ENCODE measurements at places on chromosomes 5 and 9.

DNA sequence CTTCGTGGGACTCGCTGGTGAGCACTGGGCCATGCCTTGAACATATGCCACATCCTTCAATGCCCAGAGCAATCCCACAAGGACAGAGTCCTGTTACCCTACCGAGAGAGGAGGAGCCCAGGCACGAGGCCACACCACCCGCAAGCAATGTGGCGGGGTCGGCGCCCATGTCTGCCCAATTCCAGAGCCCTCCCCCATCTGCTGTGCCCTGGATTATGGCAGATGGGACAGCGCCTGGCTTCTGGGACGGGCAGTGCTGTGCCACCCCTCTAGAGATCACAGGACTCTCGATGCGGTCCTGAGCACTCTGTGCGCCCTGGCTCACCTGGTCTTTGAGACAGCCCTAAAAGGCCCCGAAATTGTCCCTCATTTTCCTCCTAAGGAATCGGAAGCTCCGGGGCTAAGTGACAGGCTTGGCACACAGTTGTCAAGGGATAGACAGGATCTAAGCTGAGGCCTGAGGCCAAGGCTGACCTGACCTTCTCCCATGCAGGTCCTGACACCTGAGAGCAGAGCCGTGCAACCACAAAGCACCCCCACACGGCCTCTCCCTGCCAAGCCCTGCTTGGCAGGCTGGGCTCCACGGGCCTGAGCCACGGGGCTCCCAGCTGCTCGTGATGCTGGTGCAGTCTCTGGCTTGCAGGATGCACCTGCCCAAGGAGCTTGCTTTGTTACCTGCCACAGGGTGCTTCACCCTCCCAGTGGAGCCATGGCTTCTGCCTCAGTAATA lies 48.8 kb downstream of the PRRT1B start:
- no peak for DNase-seq

- no peak for DNase-seq
Observed at GRCh38 chr5:45105491-45105994, 296.8 kb downstream of the MRPS30 start.

DNA sequence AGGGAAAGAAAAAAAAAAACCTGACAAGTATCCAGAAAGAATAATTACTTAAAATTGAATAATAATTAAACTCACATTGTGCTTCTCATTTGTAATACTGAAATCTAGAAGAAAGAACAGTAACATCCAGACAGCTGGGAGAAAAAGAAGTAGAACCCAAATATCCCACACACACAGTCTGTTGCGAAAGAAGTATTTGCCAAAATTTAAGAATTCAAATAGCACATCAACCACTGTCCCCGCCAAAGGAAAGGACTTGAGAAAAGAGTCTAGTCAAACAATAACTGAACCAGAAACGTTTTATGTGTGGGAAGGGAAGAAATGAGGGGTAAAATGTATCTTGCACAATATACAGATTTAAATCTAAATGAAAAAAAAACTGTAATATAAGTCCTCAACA lies 202.8 kb downstream of the MLLT3 start:
- DNase-seq = no peak

GRCh38 chr9:73260506-73260905 lies 108.8 kb downstream of the ANXA1 start:
- no peak for DNase-seq

- DNase-seq = no peak
Observed at GRCh38 chr5:56973473-56973872, 21.6 kb upstream of the MIER3 start.

- no peak for DNase-seq
Observed at GRCh38 chr9:35510754-35511428, 21.0 kb downstream of the RUSC2 start.

GRCh38 chr9:137293094-137293481 lies 9.0 kb downstream of the NRARP start:
- no peak for DNase-seq

GRCh38 chr5:122612901-122613300 lies 162.0 kb upstream of the SNX2 start:
- no peak for DNase-seq

- no peak for DNase-seq
Observed at GRCh38 chr5:55609413-55609812, 74.6 kb upstream of the PLPP1 start.

- no peak for DNase-seq
Observed at GRCh38 chr5:178372142-178372571, 139.6 kb upstream of the PHYKPL start.

DNA sequence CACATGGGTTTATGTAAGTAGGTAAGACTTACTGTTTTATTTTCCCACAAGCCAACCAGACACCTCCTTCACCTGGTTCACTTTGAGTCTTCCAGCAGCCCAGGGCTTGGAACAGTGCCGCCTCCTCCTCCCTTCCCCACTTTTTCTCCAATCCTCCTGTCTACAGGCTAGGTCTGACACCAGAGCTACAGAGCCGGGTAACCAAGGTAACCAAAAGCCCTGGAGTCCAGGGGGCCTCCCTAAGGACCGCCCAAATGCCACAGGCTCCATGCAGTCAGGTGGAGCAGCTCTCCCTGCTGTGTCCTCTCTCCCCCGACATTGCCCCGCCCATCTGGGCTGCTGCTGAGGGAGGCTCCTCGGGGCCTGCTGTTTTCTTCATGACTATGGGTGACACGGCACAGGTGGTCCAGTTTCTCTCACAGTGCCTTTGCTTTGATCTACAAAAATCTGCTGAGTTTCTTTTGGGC lies 138.0 kb upstream of the EFNA5 start:
- DNase-seq = no peak

DNA sequence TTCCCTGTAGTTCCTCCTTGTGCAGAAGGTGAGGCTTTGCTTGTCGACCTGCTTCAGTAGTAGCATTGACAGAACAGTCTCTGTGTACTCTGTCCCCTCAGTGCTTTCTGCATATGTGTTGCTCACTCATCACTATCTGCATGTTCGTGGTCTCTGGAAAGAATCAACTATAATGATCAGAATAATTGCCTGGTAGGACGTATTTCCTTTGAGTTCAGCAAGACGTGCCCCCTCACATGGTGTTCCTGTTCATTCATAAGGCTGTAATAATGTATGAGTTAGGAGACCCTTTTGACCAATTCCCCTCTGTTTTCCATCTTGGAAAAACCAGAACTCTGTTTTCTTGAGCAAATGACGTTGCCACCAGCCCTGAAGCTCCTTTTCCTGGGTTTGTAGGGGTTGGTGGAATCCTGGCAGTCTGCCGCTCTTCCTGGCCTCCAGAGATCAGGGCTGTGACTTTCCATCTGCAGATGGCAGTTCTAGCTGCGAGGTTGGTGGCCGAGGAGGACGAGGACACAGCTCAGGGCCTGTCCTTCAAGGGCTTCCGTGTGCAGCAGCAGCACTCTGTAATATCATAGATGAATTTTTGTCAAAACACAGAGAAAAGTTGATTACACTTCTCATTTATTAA lies 61.9 kb downstream of the EXOSC2 start:
- no peak for DNase-seq

GRCh38 chr9:87642330-87643106 lies 83.4 kb upstream of the CTSL start:
- DNase-seq = no peak

DNA sequence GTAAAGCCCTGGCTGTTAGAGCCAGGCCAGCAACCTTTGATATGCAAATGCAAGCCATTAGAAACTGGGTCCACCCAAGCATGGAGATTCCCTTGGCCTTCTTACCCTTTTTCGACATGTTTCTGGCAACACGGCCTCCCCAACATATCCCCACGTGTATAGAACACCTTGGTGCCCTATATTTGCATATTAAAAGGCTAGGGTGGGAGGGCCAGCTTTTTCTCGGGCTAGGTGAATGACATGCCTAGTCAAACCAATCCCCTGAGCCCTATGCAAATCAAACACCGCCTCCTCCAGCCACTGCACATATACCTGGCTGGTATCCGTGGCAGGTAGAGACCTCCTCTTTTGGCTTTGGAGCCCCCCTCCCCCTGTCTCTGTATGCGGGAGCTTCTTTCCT lies 55.6 kb upstream of the ZFR start:
- DNase-seq = no peak

GRCh38 chr5:93578813-93579691 lies 2.0 kb downstream of the NR2F1-AS1 start:
- DNase-seq = no peak

- no peak for DNase-seq
Observed at GRCh38 chr9:29290516-29290915, 1717.2 kb upstream of the C9orf72 start.

DNA sequence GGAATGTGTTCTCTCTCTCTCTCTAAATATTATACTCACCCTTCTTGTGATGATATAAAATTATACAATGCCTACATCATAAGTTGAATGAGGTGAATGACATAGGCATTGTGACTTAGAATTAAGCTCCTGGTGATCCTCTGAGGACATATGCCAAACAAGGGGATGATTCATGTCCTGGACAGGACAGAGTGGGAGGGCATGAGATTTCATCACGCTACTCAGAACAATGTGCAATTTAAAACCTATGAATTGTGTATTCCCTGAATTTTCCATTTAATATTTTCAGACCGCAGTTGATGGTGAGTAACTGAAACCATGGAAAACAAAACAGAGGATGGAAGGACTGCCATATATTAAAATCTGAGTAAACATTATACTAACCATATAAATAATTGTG lies 782.2 kb upstream of the NUDT12 start:
- DNase-seq = peak; percentile 30

DNA sequence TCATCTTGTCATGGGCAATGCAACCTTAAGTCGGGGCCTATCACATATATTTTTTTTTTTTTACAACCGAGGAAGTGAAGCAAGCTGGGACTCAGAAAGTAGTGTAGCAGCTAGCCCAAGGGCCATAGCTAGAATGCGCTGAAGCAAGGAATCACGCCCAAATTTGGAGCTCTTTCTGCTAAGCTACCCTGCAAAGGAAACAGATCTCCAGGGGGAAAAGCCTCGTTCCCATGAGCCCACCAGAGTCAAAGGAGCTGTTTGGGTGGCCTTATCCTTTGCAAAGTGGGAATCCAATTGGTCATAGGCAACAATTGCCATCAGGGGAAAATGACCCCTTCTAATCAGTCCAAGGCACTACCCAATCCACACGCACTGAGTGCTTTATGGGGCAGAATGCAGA lies 390.4 kb downstream of the EBF1 start:
- DNase-seq = no peak

DNA sequence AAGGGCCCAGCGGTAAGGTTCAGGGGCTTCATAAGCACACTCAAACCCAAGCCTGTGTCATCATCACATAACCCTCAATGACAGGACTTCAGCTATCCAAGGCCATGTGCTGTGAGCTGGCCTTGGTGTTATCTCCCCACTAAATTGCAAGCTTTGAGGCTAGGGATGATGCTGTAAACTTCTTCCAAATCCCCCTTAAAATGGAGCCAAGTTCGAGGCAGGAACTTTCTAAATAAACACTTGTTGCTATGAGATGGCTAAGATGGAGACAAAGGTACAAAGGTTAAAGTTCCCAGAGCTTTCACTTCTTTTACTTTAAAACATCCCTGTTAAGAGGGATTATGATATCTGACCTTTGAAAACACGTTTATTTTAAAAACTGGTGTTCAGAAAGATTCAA lies 123.6 kb downstream of the MYO10 start:
- no peak for DNase-seq

DNA sequence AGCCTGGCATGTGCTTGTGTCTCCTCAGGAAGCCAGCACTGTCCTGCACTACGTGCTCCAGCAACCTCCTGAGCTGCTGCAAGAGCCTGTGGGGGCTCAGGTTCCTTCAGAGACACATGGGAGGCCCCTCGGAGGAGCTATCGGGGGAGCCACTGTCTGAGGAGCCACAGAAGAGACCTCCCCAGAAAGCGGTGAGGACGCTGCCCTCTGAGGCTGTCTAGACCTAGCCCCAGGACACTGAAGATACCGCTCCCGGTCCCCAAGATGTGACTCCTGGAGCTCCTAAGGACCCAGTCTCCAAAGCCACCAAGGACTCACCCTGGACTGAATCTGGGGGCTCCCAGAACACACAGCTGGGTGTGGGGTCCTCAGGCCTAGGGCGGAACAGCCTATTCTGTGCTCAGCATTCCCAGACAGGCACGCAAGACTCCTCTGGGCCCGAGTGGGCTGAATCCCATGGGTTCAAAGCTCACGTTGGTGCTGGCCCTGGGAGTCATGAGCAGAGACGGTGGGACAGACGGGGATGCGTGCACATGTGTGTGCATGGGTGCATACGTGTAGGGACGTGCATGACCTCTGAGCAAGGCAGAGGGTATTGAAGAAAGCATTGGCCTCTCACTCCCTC lies 50.0 kb downstream of the HRH2 start:
- DNase-seq = no peak

DNA sequence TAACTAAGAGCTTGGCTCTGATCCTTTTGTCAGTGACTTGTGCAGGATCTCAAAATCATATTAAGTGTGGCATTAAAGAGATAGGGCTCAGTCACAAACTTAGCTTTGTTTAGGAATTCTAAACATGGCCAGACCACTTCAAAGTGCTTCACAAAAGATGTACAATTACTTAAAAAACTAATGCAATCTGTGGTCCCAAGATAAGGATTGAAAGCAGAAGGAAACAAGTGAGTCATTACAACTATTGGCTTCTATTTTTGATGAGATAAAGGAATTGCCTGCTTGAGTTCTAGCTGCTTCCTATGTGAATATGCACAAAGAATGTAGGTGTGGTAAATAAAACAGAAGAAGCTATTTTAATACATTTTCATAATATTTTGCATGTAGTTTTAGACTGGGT lies 44.9 kb upstream of the SLC12A2 start:
- DNase-seq = peak; percentile 8

- no peak for DNase-seq
Observed at GRCh38 chr5:150500328-150500841, 7.5 kb upstream of the NDST1 start.

GRCh38 chr9:123629531-123629930 lies 273.5 kb downstream of the CRB2 start:
- no peak for DNase-seq

- DNase-seq = no peak
Observed at GRCh38 chr5:172281346-172281745, 2.2 kb downstream of the UBTD2 start.

- no peak for DNase-seq
Observed at GRCh38 chr9:107782789-107783188, 293.2 kb upstream of the KLF4 start.

- no peak for DNase-seq
Observed at GRCh38 chr5:84688566-84688965, 303.9 kb upstream of the EDIL3 start.

DNA sequence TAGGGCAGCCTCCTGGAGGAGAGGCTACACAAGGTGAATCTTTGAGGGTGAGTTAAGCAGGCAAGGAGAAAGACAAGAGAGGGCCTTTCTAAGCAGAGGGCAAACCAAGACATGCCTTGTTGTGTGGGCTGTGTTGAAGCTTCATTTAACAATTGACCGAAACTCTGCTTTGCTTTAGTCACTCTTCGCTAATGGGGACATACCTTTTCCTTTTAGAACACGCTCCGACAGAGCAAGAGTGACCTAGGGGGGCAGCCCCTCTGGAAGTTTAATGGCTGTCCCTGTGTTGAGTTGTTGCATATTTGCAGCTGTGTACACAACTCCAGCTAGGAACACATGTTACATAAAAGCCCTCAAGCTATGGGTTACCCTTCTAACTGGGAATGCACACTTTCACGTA lies 218.1 kb upstream of the WWC1 start:
- DNase-seq = no peak

DNA sequence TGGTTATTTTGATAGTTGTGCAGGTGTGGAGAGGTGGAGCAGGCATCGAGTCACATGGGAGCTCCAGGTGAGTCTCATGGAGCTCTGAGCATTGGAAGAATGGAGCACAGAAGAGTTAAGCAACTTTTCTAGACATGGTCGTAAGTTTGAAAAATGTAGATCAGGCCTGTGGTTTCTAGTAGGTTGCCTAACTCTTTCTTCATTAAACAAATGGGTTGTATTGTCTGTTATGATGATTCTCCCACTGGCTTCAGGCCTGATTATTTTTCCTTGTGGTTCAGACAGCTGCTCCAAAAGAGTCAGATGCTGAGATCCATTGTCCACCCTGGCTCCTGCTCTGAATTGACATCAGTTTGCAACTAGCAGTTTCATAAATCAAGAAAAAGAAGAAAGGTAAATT lies 80.3 kb upstream of the RPS23 start:
- DNase-seq = no peak

All from COLO829 (cell line).